NCI-H345 (cell line): ENCODE measurements at places on chromosomes 3 and 15.
A peak's percentile ranks its signal among the peaks of the same experiment; 100 is the strongest.

GRCh38 chr15:93274257-93274656 is 185.2 kb upstream of the RGMA start:
- no peak for DNase-seq

DNA sequence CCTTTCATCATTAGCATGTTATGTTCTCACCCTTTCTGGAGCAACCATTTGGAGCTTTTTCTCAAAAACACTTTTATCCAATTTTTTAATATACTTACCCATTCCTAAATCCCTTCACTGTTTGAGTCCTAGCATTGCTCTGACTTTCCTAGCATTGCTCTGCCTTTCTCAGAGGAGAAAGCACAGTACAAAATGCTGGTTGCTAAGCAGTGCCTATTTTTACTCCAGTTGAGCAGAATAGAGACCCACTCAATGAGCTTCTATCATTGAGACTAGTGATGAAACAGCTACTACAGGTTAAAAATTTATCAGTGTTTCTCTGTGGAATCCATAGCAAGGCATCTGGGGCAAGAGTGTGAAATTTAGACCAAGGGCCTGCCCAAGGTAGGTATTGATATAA is 21.8 kb upstream of the IL1RAP start:
- DNase-seq: no peak

DNA sequence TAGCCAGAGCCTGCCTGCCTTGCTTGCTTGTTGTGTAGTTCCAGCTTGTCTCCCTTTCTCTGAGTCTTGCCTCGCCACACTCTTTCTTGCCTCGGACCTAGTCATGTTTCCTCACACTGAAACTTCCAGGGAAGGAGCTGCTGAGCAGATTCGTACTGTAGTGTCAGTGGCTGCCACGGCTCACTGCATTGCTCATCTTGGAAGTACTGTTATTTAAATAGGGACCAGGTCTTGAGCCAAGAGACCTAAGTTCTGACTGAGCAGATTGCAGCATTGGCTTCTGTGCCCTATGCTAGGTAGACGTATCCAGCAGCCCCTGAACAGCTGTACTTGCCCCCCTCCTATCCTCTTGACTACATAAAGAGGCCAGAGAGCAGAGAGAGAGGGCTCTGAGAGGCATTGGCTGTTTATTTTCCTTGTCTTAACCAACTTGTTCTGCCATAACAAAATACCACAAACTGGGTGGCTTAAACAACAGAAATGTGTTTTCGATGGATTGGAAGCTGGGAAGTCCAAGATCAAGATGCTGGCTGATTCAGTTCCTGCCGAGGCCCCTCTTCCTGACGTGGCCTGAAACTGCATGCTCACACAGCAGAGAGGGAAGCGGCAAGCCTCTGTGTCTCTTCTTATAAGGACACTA is 5.8 kb upstream of the RARRES1 start:
- DNase-seq: no peak

DNA sequence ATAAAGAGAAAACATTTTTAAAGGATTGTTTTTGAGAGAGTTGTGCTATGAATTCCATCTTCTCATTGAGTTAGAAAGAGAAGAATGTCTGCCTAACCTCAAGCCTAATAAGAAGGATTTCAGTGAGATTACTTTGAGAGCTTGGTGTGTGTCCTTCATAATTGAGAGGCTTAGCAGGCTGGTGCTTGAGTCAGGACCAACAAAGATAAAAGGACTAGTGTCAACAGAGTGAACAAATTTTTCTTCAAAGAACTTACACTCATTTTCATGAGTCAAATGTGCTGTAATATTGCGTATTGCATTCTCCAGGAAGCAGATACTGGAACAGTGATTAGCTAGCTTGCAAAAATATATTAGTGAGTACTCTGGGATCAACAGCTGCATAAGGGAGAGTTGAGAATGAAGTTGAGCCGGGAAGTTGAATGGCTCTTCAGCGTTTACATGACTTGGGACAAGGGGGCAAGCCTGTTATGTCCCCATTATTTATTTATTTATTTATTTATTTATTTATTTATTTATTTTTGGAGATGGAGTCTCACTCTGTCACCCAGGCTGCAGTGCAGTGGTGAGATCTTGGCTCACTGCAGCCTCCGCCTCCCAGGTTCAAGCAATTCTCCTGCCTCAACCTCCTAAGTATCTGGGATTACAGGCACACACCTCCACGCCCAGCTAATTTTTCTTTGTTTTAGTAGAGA is 37.5 kb upstream of the SLITRK3 start:
- DNase-seq: no peak

GRCh38 chr15:58040150-58040549 is 25.4 kb downstream of the ALDH1A2 start:
- peak; percentile 11 for DNase-seq

- DNase-seq: no peak
Observed at GRCh38 chr3:107275511-107275910, 101.7 kb upstream of the CCDC54 start.

DNA sequence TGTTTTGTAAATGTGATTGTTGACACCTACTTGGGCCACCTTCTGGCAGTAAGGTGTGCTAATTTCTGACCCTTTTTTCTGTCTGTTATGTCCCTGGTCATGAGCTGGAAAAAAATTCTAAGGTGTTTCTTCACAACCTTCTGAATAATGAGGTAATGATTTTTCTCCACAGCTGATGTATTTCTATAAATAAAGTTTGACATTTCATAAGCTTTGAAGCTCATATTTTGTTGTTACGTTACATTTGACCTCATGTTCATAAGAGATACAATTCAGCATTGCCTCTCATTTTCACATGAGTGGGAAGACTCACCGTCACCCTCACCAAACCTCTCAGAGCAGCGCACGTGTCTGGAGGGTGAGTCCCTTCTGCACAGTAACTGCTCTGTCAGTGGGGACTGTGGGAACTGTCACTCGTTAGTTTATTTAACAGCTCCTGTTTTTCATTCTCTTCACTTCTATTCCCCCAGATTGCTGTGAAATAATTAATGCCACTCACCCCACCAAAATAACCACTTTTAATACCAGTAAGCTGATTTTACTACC is 140.9 kb downstream of the PLCL2 start:
- DNase-seq: no peak

DNA sequence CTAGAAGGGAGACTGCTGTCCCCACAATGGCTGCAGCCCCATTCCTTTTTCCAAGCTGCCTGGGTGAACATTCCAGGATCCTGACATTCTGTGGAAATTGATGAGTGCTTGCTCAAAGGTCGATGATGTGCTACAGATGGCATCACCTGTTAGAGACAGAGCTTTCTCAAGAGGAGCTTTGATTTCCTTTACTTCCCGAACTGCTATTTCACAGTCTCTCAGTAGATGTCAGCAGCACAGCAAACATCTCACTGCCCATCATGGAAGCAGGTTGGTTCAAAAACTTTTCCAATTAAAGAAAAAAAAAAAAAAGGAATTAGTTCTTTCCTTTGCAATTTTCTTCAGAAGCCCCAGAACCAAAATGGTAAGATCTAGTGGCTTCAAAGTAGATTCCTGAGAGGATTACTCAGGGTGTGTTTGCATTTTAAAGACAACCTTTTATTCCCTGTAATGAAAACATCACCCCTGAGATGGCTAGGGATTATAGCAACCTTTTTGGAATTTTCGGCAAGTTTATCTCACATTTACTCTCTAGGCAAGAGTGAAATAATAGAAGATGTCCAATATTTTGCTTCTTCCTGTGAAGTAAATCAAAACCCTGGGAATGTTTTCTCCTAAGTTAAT is 44.8 kb downstream of the POLR2M start:
- no peak for DNase-seq
